Foreskin keratinocyte (primary cell): ENCODE measurements at places on chromosomes 7 and 10. TPM values are rescaled to one million over a fixed set of nuclear protein-coding genes. Genes with fewer than 3 reads are reported as not detected.

ANKRD7 gene
- 0.38 and 0.86 TPM in 2 replicates for polyA plus RNA-seq

NUTM2D gene
- polyA plus RNA-seq = 2.3 and 2.7 TPM in 2 replicates

VWDE gene
- 0.09 and 1.3 TPM in 2 replicates for polyA plus RNA-seq

CCDC136 gene
- polyA plus RNA-seq = 1.6 and 1.9 TPM in 2 replicates

IFIT3 gene
- 37.5 and 48.5 TPM in 2 replicates for polyA plus RNA-seq

MYO1G gene
- 0.08 TPM in 1 of 2 replicates, not detected in the other for polyA plus RNA-seq

PDE6C gene
- polyA plus RNA-seq = not detected in 2 replicates

TRIM50 gene
- polyA plus RNA-seq = not detected in 2 replicates

MYPN gene
- 0.01 TPM in 1 of 2 replicates, not detected in the other for polyA plus RNA-seq

WDFY4 gene
- polyA plus RNA-seq = not detected in 2 replicates

SFTPA1 gene
- not detected in 2 replicates for polyA plus RNA-seq

CABCOCO1 gene
- not detected in 2 replicates for polyA plus RNA-seq

OTUD1 gene
- polyA plus RNA-seq = 3.0 and 4.5 TPM in 2 replicates

SCART1 gene
- 0.16 and 0.18 TPM in 2 replicates for polyA plus RNA-seq

NXPH1 gene
- not detected in 2 replicates for polyA plus RNA-seq

OPN4 gene
- polyA plus RNA-seq = not detected in 2 replicates

H2BK1 gene
- polyA plus RNA-seq = not detected in 2 replicates

DRGX gene
- polyA plus RNA-seq = not detected in 2 replicates

BAG3 gene
- 73.6 and 74.2 TPM in 2 replicates for polyA plus RNA-seq

CC2D2B gene
- 0.07 TPM in 1 of 2 replicates, not detected in the other for polyA plus RNA-seq

MIOS gene
- polyA plus RNA-seq = 6.4 and 8.0 TPM in 2 replicates

TSPAN13 gene
- polyA plus RNA-seq = 16.9 and 25.7 TPM in 2 replicates

CARD11 gene
- 12.5 and 14.6 TPM in 2 replicates for polyA plus RNA-seq

MINDY3 gene
- 15.1 and 17.1 TPM in 2 replicates for polyA plus RNA-seq

HSPA12A gene
- polyA plus RNA-seq = 3.8 and 4.1 TPM in 2 replicates

AKR1C3 gene
- polyA plus RNA-seq = 0.52 and 0.78 TPM in 2 replicates

TMEM273 gene
- polyA plus RNA-seq = not detected in 2 replicates

TAF6 gene
- 47.4 and 50.8 TPM in 2 replicates for polyA plus RNA-seq

SPACDR gene
- polyA plus RNA-seq = 0.77 and 1.1 TPM in 2 replicates

TCF7L2 gene
- 2.4 and 2.6 TPM in 2 replicates for polyA plus RNA-seq

ASAH2 gene
- 0.32 and 0.36 TPM in 2 replicates for polyA plus RNA-seq

EEF1AKMT2 gene
- polyA plus RNA-seq = 13.7 and 16.4 TPM in 2 replicates

LRRC18 gene
- not detected in 2 replicates for polyA plus RNA-seq

FRAT1 gene
- 0.93 and 0.94 TPM in 2 replicates for polyA plus RNA-seq

PVRIG gene
- polyA plus RNA-seq = not detected in 2 replicates

FKBP6 gene
- 0.07 TPM in 1 of 2 replicates, not detected in the other for polyA plus RNA-seq

CUBN gene
- 0.01 and 0.06 TPM in 2 replicates for polyA plus RNA-seq

DLD gene
- polyA plus RNA-seq = 34.9 and 46.2 TPM in 2 replicates

RNF148 gene
- not detected in 2 replicates for polyA plus RNA-seq
